Stimulated activated CD4-positive, alpha-beta T cell treated with anti-CD3 and anti-CD28 coated beads, Interleukin-1b, Interleukin-23, amount 100 ng/mL, for 1 hour (primary cell): ENCODE measurements at places on chromosomes 3 and 15.

- DNase-seq = no peak
Observed at GRCh38 chr15:96261575-96262034, 68.9 kb upstream of the NR2F2 start.

GRCh38 chr3:101084404-101084803, 91.2 kb upstream of the ABI3BP start:
- DNase-seq = no peak

- no peak for DNase-seq
Observed at GRCh38 chr3:106610362-106610959, 741.6 kb upstream of the CBLB start.

GRCh38 chr3:153052096-153052460, 109.9 kb upstream of the RAP2B start:
- DNase-seq = no peak

DNA sequence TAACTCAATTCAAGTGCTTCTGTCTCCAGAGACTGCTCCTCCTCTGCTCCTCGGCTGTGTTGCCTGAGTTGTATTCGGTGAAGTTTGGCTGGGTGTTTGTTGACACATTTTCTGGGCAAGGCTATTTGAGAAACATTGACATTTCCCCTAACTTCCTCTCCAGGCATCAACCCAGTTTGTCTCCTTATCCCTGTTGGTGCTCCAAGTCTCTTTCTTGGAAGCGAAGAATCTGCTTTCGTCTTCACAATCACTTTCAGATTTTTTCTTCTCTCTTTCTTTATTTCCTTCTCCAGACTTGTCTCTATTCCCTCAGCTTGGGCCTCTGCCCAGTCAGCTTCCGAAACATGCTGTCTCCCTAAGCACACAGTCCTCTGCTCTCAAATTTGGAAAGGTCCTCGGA, 84.7 kb downstream of the ETV5 start:
- DNase-seq = no peak

DNA sequence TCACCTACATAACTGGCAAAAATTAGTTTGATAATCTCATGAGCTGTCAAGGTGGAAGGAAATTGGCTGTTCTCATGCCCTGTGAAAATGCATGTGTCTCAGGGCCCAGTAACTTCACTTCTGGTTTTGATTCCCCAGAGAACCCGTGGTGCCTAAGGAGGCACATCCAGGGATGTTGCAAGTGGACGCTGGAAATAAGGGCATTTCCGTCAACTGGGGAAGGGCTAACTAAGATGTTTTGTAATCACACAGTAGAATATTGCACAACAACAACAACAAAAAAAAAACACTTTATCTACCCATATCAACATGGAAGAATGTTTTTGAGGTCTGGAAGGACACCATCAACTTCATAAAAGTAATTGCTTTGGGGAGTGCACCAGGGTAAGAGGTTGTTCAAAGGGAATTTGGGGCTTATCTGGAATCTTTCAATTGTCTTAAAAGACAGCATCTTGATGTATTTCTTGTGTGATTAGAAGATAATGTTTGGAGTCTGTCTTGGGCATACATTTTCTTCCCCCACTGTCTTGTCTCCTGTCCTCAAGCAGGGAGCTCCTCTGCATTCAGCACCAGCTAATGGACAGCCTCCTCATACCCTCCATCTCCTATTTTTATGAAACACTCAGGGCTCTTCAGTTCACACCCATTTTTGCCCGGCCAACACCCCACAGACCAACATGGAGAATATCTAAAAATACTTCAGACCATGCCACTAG, 37.2 kb upstream of the PRR20G start:
- DNase-seq = no peak

- DNase-seq = no peak
Observed at GRCh38 chr3:44584646-44585501, at the start of gene ZNF660. Gene ZNF660 (plus strand): TSS chr3:44584964. CDS start chr3:44594194, 9,230 bp downstream.

- no peak for DNase-seq
Observed at GRCh38 chr3:114809668-114810413, 337.2 kb downstream of the ZBTB20 start.

DNA sequence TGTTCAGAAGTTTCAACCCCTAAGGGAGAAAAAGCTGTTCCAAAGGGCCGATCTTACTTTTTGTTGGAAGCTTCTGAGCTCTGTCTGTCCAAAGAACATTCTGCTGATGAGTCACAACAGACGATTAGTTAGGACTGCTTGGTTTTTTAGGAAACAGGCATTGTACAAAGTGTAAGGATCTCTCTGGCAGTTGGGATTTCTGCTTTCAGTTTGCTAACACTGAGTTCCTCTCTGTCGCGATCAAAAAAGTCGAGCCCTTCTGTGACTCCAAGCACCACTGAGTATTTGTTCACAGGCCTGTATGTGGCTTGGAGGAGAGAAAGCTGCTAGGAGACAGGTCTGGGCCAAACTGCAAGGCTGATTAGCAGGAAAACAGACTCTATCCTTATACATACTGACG, 91.8 kb upstream of the PFN2 start:
- DNase-seq = no peak

DNA sequence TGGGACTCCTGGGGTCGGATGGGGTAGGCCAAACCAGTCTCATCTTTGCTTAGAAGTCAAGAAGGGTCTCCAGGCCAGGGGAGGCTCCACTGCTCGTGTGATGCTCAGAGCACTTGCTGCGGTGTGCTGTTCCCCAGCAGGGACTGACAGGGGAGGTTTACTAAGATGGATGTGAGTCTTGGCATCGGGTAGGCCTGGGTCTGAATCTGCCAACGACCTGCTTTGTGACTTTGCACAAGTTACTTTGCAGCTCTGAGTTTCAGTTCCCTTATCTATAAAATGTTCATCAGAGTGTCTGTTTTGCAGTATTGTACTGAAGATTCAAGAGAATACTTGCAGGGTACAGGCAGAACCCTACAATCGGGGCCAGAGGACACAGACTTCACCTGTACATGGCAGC, 17.3 kb upstream of the CDCP1 start:
- no peak for DNase-seq

GRCh38 chr3:76402926-76403325, 617.6 kb upstream of the ZNF717 start:
- no peak for DNase-seq

- no peak for DNase-seq
Observed at GRCh38 chr3:187985647-187986046, 168.3 kb upstream of the LPP start.

- no peak for DNase-seq
Observed at GRCh38 chr3:175410251-175410650, 551.1 kb downstream of the NAALADL2 start.

DNA sequence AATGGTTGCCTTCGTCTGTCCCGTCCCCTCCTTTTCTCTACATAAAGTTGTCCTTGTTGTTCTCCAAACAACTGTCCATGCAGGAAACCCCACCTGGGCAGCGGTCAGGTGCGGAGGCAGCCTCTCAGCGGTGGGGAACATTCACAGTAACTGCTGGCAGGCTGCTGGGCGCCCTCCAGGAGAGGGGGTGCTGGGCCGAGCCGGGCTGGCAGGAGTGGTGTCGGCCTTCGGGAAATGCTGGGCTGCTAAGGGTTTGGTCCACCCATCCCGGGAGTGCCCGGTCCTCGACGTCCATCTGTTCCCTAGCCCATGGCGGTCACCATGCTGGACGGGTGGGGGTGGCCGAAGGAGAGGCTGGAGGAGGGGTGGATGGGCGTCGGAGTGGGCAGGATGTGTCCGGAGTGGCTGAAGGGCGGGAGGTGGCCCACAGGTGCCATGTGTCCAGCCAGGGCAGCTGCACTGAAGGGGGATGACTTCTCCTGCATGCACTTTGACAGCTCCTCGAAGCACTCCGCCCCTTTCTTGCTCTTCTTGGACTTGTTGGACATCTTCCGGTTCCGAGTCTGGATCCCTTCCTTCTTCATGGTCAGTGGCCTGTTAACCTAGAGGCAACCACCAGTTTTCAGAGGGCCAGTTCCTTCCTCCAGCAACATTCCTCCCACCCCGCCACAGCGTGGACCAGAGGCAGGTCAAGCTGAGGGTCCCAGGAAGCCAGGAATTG, 12.1 kb downstream of the GATA2 start:
- no peak for DNase-seq

- no peak for DNase-seq
Observed at GRCh38 chr3:13280811-13281506, 139.2 kb downstream of the NUP210 start.
